ENCODE measurements at places on chromosomes 5 and 9.

DNA sequence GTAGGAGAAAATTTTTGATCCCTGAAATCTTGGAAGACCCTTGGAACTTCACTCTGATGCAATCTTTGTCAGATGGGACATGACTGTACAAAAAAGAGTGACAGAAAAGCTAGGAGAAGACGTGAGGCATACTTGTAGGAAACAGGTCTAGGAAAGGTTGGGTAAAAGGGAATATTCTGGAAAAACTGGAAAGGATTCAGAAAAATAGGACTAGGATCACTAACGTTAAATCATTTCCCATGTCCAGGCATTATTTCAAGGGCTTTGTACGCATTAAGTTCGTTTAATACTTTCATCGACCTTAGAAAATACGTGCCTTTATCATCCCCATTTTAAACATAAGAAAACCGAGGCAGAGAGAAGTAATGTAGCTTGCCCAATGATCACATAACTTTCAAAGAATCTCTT, 2.9 kb downstream of the ALDH1A1 start:
- peak; percentile 44 for DNase-seq

DNA sequence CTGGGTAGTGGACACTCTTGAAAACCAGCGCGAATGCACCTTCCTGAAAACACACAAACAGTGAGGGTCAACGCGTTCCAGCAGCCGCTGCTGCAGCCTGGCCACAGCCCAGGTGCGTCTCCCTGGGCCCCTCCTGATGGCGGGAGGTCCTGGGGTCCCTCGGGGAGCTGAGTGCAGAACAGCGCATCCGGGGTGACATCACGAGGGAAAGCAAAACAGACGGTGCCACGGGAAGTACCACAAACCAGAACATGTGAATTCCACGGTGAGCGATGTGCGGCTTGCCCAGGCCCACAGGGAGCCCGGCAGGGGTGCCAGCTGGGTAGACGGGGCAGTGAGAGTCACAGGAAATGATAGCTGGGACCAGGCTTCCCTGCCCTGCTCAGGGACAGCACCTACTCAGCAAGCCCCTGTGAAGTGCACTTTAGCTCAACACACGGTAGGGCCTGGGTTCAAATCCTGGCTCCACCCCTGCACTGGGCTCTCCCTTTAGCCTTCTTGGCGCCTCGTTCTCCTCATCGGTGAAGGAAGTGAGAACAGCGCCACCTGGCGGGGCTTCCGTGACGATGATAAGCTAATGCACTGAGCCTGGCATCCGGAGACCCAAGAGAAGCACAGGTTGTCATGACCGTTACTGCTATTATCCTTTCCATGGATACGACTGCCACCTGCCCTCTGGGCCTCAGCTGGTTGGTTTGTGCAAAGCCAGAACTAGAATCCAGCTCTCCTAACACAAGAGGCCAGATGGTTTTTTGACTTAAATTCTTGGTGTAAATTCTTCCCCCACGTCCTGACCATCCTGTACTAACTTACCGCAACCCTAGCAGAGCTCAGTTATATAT, 24.6 kb downstream of the GFPT2 start:
- peak; percentile 44 for DNase-seq

GRCh38 chr5:142014911-142015584, 2.2 kb upstream of the GNPDA1 start:
- DNase-seq = peak; percentile 52

DNA sequence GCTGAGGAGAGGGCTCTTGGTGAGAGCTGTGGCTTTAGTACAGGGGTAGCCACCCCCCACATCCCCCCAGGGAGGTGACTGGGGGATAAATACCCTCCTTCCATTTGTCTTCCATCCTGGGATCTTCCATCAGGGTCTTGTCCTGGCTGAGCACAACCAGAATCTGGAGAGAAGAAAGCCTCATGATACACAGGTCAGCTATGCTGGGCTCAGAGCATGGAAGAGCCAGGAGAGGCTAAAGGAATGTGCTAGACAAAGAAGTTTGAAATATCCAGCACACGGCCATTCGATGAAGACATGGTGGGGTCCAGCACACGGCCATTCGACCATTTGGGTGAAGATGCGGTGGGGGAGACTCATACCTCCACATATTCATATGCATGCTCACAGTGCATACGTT, 30.0 kb downstream of the ROPN1L start:
- DNase-seq = no peak

- DNase-seq = no peak
These were observed 1.5 kb downstream of the VDAC1 start for GRCh38 chr5:134003064-134003816.

GRCh38 chr5:95763941-95764340, 32.8 kb downstream of the RHOBTB3 start:
- no peak for DNase-seq

DNA sequence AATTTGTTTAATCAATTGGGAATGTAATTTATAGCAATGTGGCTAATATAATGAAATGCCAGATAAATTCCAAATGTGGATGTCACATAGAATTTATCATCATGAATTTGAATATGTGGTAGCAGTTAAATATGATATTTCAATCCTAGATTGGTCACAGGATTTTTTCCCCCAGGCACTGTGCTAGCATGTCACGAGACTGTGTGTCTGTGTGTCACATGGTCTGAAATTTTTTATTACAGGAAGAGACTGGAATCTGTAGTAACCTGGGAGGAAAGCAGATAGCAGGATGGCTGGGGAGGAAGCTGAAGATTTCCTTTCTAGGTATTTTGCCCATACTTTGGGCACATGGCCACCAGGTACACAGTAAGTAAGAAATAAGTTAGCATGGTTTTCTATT, 35.4 kb upstream of the MSH3 start:
- peak; percentile 50 for DNase-seq

- DNase-seq = no peak
These were observed 47.0 kb downstream of the KCNV2 start for GRCh38 chr9:2764353-2764752.

DNA sequence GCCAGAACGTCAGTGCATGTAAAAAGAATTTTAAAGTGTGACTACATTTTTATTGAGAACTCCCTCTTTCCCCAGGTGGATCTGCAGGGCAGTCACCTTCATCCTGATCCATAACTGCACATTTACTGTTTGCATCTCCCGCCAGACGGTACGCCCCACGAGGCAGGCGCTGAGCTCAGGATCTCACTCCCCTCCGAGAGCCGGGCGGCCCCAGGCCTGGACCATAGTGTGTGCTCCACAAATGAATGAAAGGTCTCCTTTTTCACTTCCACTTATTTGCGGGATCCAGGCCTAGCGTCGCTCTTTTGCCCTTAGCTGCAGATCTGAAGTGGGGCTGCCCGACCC, 378 bp downstream of the DROSHA start:
- no peak for DNase-seq

DNA sequence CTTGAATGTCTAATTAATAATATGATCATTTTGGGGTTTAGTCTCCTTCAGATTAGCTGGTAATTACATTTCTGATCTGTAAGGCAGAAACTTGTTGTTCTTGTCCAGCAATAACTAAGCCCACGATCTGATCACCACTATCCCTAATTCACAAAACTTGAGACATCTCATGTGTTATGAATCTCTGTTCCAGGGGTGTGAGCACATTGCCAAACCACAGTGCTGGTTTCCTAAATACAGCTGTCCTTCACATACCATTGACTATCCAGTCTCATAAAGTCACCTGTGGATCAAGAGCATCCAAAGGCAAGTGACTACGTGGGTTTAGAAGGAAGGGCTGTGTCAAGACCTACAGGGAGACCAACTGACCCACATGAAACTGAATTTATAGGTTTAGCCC, 134.1 kb upstream of the PRLR start:
- no peak for DNase-seq

GRCh38 chr9:9997585-9997984, 615.2 kb downstream of the PTPRD start:
- no peak for DNase-seq

GRCh38 chr5:159758189-159758588, 158.1 kb upstream of the ADRA1B start:
- DNase-seq = no peak

DNA sequence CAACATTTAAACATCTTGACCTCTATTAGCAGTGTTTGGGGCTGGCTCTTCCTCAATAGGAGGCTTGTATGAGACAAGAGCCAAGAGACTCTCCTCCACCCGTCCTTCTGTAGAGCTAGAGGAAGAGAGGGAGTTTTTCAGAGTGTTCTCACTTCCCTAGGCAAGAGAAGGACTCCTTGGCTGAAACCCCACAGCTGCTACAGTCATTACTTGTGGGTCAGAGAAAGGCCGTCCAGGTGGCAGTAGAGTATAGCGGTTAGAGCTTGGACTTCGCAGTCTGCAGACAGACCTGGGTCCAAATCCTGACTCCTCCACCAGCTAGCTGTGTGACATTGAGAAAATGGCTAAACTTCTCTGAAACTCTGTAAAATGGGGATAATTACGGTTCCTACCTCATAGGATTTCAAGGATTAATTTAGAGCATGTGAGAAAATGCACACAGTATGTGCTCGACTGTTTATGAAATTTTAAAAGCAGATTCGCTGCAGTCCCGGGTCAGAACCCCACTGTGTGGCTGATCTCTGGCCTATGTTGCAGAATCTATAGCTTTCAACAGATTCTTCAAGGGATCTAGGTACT, 80.8 kb upstream of the ARAP3 start:
- DNase-seq = no peak

DNA sequence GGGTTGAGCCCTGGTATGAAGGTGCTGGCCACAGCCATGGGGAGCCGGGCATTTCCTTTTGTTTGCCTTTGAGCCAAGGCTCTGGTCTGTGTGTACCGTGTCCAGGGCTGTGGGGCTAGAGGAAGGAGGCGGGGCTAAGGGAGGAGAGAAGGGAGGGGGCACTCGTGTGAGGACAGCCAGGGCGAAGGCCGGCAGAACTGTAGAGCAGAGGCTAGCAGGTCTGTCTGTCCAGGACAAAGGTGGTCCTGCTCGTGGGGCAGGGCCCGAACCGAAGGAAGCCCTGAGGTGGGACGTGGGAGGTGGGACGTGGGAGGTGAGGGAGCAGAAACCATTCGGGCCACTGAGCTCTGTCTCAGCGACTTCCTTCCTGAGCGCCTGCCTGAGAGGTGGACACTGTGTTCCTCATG, 41.3 kb upstream of the TESK1 start:
- peak; percentile 37 for DNase-seq

DNA sequence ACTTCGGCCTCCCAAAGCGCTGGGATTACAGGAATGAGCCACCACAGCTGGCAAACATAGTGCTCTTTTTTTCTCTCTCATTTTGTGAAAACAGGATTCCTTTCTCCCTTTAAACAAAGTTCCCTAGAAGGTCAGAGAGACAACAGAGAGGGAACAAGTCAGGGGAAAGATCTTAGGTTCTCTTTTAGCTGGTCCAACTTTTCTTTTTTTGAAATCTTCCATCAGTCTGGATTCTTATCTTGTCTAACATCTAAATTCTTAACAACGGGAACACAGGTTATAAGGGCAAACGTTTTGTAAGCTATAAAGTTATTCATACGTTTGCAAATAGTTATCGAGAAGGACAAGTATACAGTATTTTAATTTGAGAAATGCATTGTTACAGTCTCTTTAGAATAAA, 224.1 kb upstream of the TBCA start:
- DNase-seq = no peak

- no peak for DNase-seq
These were observed 137.0 kb downstream of the MRPL36 start for GRCh38 chr5:1662559-1663085.

DNA sequence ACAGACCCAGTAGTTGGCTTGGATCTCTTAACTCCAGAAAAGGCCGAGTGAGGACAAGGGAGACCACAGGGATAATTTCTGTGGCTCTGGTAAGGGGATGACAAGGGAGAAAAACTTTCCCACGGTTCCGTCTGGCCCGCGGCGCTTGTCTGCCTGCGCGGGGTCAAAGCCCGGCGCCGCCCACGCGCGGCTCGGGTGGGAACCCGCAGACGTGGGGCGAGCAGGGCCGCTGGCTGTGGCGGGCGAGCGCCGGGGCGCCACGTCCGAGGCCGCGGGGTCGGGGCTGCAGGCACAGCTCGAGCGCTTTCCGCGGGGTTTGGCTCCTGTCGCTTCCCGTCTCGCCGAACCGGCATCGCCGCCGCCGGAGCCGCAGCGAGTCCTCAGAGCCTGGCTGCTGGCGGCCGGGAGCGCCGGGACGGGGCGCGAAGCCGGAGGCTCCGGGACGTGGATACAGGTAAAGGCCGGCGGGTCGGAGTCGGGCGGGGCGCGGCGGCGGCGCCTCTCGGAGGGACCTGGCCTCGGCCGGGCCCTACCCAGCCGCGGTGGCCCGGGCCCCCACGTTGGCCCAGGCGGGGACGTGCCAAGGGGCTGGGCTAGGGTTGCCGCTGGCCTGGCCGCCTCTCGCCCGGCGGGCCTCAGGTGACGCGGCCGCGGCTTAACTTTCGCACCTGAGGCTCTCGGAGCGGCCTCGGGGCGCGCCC, at the start of gene RNF180:
RNF180 (plus strand) TSS at position 344 of the 701 bp plus-strand sequence. CDS start 34,965 bp downstream, outside the sequence.
- DNase-seq = peak; percentile 14

DNA sequence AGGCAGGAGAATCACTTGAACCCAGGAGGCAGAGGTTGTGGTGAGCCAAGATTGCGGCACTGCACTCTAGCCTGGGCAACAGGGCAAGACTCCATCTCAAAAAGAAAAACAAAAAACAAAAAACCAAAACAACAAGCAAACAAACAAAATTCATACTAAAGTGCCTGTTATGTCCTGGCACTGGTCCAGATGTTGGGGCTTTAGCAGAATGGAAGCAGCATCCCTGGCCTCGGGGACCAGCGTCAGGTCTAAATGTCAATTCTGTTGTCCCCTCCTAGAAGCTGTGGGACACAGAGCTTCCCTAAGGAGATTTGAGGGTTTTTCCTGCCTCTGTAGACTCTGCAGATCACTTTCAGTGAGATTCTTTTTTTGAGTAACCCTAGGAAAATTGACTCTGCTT, 26.2 kb downstream of the PPARGC1B start:
- no peak for DNase-seq

GRCh38 chr9:130714586-130715110, 21.1 kb downstream of the EXOSC2 start:
- DNase-seq = peak; percentile 14

DNA sequence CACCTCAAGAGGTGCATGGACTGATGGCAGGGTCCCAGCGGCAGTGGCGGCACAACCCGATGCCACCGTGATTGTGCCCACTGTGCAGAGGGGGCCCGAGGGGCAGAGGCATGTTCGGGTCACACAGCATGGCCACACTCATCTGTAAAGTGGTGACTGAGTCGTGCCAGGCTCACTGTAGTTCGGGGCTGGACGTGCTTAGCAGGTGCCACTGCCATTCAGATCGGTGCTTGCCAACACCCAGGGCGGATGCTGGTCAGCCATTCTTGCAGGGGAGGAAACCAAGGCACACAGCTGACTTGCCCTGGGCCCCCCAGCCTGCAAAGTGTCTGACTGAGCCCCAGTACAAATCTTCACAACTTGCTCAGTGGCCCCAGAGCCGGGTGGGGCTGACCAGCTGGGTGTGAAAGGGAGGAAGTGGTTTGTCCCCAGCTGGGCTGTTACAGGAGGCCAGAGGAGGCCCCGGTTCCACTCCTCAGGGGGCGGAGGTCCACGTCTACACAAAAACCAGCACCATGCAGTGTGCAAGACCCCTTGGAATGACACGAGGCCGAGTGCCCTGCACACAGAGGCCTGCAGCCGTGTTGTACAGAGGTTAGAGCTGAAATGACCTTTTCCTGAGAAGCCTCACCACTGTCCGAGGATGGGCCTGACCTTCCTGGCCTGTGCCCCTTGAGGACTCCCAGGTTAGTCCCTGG, 17.9 kb downstream of the FGD3 start:
- no peak for DNase-seq
